ENCODE measurements at places on chromosomes 4 and X.

- DNase-seq: no peak
These were observed 454.7 kb downstream of the PPP4R3C start for GRCh38 chrX:27008486-27008885.

GRCh38 chr4:69936566-69936965 lies 5.7 kb downstream of the CSN1S1 start:
- DNase-seq: no peak

- no peak for DNase-seq
These were observed 184.9 kb upstream of the AADAT start for GRCh38 chr4:170274616-170275015.

DNA sequence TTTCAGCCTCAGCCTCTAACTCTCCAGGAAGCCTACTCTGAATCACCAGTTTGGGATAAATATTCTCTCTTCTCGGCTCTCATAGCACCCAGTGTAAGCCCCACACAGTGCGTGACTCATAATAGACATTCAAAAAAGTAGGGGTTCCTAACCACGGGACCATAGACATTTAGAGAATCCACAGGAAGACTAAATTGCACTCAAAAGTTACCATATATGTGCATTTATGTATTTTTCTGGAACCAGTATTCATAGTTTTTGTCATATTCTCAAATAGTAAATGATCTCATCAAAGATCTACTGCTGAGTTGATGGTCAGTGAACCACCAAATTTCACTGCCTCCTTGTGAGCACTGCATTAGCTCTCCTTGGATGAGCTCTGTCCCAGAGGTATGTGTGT lies 625.7 kb downstream of the SMARCA1 start:
- DNase-seq: no peak

- DNase-seq: no peak
These were observed 102.4 kb downstream of the CAMK2D start for GRCh38 chr4:113659127-113659526.

DNA sequence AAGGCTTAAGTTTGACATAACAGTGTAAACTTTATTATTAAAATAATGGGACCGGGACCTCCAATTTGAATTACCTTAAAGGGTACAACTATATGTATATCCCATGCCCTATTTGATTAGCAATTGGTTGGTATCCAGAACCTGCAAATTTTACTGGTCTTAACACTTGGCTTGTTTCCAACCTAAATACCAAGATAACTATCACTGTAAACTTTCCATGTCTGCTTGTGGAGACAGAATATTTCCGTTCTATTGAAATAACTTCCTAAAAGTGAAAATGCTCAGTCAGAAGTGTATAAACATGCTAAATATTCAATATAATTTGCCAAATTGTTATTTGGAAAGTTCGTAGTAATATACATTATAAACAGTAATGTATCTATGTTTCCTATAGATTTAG lies 154.0 kb downstream of the TMEM47 start:
- no peak for DNase-seq

GRCh38 chrX:25433307-25433706 lies 417.5 kb upstream of the ARX start:
- DNase-seq: no peak

GRCh38 chr4:122662701-122663100 lies 41.8 kb upstream of the IL21 start:
- DNase-seq: no peak

GRCh38 chr4:6660430-6660829 lies 19.9 kb downstream of the MRFAP1 start:
- no peak for DNase-seq
